Right cardiac atrium (tissue), 5 donors: ENCODE measurements at places on chromosomes 16 and 17. TPM values are rescaled to one million over a fixed set of nuclear protein-coding genes. Genes with fewer than 3 reads are reported as not detected.

G6PC1 gene
- total RNA-seq, result not detected

EPOP gene
- 2.1 TPM for total RNA-seq

PRSS21 gene
- not detected for total RNA-seq

PIK3R6 gene
- total RNA-seq, result 0.82 TPM

CES5A gene
- 0.20 TPM for total RNA-seq

ACE gene
- 7.8 TPM for total RNA-seq

NLE1 gene
- 6.6 TPM for total RNA-seq

TEX14 gene
- total RNA-seq, result 0.20 TPM

PERCC1 gene
- total RNA-seq, result not detected

NPIPA8 gene
- total RNA-seq, result 0.29 TPM

CD300LF gene
- total RNA-seq, result 0.34 TPM

NOG gene
- total RNA-seq, result 0.42 TPM

SLC12A3 gene
- not detected for total RNA-seq

OR3A3 gene
- total RNA-seq, result not detected

- DNase-seq, result no peak
These were observed 26.1 kb downstream of the SLC38A8 start for GRCh38 chr16:84016477-84016876.

DNA sequence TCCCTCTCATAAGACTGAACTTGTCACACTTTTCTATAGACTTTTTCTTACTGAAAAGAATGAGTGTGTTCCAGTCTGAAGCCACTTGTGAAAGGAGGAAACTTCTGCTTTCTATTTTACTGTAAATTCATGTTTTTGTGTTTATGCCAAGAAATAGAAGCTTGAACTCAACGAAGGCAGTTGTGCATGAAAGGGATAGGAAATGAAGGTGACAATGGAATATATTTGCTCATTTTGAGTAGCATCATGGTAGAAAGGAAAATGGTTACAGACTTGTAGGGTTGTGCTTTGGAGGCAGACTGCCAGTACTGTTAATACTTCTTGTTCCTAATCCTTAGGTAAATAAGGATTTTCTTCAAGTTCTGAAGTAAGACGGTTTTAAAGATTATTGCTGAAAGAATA, 8.1 kb downstream of the CLTC start:
- no peak for DNase-seq

GRCh38 chr17:48427598-48427997, 2.4 kb downstream of the SKAP1 start:
- no peak for DNase-seq

DNA sequence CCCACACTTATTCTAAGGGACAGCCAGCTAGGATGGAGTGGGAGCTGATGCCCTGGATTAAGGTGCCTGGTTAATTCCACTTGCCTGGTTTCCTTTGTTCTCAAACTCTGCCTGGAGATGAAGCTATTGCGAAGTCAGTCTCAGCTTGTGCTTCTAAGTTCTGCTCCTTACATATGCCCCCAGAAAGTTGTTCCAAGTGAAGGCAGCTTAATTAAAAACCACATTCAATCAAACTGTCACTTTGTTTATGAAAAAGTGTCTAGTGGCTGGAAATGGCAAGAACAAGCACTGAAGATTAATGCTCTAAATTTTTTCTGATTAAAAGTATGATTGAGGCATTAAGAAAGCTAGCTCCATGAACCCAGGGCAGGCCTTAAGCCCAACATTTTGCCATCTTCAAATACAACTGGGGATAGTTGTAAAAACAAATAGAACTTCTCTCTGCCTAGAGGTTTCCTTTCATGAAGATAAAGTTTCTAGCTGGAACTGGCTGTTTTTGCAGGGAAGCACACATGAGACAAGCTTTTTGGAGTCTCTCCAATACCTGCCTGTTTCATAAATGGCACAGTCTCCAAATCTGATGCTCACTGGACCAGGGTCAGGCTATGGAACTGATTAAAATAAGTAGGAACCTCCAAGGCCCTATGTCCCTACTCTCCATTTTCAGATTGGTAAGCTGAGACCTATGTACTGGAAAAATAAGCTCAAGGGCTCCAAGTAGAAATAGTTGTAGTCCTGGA, 100.9 kb downstream of the GRIN2A start:
- no peak for DNase-seq

GRCh38 chr17:49494399-49494985, 601 bp upstream of the NGFR start:
- DNase-seq, result no peak

- no peak for DNase-seq
These were observed 202.3 kb upstream of the CIBAR2 start for GRCh38 chr16:85314512-85314971.

- no peak for DNase-seq
These were observed 306.3 kb upstream of the HSBP1 start for GRCh38 chr16:83501481-83501880.

- peak; percentile 46 for DNase-seq
These were observed 9.2 kb downstream of the PER1 start for GRCh38 chr17:8142887-8143580.

- DNase-seq, result no peak
These were observed 139.7 kb downstream of the SLC39A11 start for GRCh38 chr17:72952641-72953315.

GRCh38 chr16:68200088-68200783, 35.7 kb downstream of the ESRP2 start:
- DNase-seq, result no peak

DNA sequence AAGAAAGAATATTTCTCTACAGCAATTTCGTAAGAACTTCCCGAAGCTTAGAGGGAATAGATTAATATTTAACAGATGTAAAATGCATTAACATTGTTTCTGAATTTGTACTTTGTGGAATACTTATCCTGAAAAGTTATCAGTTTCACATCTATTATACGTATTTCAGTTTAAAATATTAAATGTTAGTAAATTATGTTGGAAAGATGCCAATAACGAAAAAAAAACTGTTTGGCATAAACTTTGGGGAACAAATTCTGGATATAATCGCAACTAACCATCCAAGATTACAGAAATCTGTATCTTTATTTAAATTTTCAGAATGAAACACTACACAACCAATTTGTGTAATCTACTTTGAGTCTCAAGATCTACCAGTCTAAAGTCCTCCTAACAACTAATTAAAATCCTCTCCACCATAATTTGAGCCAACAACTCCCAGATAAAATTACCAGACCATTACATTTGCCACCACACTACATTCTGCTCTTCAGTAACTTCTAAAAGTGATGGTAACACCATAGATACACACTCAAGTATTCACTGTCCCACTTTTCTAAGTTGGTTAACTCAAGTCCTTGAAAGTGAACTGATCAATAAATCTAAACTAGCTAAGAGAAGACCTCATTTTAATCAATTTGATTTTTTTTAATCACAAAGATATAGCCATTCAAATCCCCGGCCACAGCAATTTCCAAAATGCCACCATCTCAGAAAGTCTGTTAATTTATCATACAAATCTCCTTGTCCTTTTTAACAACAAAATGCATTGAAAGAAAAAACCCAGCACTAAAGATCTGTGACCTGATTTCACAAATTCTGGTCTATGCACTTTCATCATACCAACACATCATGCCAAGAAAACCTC, 2.0 kb downstream of the SIAH1 start:
- DNase-seq, result no peak

GRCh38 chr17:9472094-9472493, 103.5 kb downstream of the STX8 start:
- DNase-seq, result no peak

- DNase-seq, result no peak
These were observed 42.8 kb upstream of the GCSH start for GRCh38 chr16:81138831-81139557.

DNA sequence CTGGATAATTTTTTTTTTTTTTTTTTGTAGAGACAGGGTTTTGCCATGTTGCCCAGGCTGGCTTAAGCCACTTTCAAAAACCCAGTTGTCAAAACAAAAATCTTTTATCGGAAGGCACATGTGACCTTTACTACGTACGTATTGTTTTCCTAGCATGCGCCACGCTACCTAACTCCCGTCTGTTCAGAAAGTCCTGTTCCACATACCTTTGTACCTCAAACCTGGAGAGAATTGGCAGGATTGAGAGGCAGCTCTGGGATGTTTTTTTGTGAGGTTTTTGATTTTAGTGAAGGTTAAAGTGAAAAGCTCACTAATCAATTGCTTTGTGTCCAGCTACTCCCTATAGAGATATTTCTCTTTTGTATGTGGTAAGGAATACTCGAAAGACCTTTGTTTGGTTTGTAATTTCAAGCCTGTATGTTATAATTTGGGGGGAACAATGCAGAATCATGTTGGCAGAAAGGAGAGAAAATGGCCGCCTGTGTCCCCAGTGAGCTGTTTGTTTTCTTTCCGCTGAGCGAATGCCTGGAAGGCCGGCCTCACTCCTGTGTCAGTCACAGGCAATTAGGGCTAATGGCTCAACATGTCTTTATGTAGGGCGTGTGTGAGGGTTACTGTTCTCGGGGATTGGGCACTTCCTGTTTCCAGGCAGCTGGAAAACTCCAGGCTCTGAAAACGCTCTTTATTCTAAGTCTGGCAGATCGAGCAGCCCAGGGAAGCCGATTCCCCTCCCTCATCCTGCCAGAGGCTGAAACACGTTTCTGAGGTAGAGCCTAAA, 60.8 kb upstream of the CLEC18A start:
- DNase-seq, result peak; percentile 84

DNA sequence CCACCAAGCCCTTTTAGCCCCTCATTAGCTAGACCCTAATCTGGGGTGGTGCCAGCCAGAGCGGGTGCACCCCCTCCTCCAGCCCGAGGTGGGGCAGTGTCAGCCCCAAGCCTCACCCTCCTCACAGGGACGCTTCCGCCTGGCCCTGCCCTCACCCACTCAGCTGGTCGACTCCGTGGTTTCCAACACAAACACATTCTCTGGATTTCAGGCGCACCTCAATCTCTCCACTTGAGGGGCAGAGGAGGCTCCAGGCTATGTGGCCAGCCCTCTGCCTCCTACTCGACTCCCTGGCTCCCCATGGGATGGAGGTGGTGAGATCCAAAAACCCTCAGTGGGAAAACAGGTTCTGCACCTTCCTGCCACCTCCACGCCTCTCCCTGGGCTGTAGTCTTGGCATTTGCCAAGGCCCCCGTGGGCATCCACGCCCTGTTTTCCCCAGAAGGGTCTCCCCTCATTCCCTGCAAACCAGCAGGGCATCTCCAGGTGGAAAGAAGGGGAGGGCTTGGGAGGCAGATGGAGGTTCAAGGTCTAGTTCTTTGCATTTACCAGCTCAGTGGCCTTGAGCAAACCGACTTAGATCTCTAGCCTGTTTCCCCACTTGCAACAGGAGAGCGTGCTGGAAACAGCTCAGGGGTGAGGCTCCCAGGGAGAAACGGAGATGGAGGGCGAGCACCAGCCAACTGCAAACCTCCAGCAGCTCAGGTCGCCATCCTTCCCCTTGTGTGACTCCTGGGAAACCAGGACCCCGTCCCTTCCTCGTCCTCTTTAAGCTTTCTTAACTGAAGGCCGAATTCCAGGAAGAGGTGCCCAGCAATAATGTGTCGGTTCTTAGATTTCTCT, 1.7 kb downstream of the EMP2 start:
- DNase-seq, result peak; percentile 37

DNA sequence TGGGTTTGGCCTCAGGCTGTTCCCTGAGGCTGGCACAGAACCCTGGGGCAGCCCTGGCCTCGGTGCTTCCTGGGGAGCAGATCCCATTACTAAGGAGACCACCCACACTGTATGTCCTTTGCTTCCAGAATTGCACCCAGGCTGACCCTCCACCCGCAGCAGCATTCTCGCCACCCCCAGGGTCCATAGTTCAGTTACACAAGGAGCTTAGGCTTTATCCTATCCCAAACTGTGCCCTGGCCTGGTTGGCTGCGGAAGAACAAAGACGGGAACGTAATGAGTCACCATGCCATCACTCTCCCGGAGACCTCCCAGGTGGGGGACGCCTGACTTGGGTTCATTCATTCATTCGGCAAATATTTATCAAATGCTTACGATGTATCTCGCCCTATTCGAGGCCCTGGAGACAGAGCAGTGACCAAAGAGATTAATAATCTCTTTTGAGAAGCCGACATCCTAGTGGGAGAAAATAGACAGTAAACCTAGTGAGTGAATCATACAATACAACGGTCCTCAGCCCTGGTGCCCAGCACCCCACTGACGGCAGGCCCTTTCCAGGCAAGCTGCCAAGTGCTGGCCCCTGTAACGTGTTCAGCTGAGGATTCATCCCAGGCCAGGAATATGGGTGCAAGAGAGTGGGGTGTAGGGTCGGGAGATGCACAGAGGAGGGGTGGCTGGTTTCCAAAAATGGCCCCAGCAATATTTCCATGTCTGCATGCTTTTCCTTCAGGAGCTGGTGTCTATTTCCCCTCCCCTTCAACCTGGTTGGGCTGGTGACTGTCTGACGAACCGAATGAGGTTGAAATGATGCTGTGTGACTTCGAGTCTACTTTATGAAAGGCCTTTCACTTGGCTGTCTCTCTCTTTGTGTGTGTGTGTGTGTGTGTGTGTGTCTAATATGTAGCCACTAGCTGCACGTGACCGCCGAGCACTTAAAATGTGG, 134.2 kb downstream of the MGAT5B start:
- DNase-seq, result no peak

DNA sequence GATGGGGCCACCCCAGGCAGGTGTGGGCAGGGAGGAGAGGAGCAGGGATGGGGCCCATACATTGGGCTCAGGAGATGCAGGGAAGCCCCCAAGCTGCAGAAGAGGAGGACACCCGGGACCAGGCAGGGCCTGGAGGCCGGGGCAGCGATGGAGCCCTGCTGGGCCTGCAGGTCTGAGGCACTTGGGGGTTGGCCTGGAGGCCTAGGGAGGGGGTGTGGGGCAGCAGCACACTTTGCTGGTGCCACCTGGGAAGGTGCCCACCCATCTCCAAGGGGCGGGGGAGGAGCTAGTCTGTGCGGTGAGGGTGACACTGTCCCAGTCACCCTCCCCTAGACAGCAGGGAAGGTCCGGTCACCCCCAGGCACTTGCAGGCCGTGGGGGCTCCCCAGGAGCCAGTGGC, 6.4 kb upstream of the CCDC57 start:
- no peak for DNase-seq

DNA sequence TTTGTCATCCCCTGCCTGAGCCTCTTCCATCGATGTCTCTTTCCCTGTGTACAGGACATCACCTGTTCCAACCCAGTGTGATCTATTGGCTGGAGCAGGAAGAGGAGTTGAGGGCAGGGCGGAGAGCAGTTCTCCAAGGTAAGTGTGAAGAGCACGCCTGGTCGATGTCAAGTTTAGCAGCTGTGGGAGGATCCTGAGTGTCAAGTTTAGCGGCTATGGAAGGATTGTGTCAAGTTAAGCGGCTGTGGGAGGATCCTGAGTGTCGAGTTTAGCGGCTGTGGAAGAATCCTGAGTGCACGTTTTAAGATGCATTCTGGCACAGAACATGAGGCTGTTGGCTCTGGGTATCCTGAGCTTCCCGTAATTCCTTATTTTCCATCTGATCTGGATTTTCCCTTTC, 7.2 kb downstream of the ZNF778 start:
- DNase-seq, result no peak
